ENCODE measurements at places on chromosomes 3 and 15. TPM values are rescaled to one million over a fixed set of nuclear protein-coding genes. Genes with fewer than 3 reads are reported as not detected.

ZNF385D gene
- not detected for total RNA-seq

TMEM207 gene
- not detected for total RNA-seq

DNA sequence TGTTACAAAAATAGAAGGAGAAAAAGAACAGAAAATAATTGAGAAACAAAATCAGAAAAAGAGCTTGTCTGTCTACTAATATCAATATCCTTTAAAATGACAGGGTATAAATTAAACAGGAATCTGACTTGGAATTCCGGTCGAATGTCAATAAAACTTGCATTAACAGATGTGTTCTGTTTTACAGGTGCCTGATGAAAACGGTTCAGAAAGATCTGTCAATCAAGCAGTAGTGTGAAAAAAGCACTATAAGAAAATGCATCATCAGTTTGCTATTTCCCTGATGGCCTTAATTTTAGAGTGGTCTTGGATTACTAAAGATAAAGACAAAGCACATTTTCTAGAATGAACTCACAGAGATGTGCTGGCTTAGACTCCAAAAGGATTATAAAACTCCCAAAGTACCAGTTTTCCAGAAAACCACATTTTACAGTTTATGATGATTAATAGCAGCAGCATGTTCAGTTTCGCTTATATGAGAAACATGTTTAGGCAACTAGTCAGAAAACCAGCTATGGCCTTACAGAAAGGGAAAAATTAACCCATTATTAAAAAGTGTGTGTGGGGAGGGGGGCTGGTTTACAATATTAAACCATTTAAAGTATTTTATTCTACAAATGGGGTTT lies 8.2 kb upstream of the C3orf38 start:
- no peak for DNase-seq

DNA sequence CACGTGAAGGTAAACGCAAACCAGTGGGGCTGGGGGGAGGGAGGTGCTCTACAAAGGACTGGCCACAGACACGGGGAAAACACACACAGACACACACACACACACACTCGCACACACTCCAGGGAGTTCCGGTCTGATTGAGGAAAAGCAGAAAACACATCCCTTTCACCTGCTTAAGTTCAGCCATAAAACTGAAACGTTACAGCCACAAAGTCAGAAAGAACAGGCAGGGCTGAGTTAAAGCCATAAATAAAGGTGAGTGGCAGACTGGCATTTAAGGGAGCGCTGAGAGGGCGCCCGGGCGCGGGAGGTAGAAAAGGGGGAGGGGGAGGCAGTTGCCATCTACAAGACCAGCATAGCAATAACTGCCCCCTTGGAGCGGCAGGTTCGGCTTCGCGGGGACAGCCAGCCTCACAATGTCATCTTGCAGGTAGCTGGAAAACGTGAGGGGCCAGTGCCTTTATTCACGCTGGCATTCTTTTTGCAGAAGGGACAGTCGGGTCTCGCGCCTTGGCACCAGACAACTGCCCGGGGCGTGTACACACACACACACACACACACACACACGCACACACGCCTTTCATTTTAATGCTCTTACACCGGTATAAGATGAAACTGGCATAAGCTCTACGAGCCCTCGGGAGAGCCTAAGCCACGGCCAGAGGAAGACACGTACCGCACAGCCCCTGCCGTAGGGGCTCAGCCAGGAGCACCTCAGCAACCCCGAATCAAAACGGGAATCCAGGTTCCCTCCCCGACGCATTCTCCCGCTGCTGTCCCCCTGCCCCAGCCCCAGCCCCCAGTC lies 866 bp downstream of the TNIK start:
- DNase-seq, result no peak

DUOX2 gene
- 0.44 TPM for total RNA-seq
